Heart right ventricle (tissue), 16 donors: ENCODE measurements at places on chromosomes 13 and 19.

GRCh38 chr19:11504502-11505031 lies 1.1 kb downstream of the ZNF653 start:
- H3K27ac ChIP-seq, result peak overlapping the region; percentile 98
- no peak for DNase-seq
- H3K27me3 ChIP-seq, result no peaks in the 10 kb centered on the region
- H3K36me3 ChIP-seq, result peaks cover 15% of the 10 kb centered on the region
- peaks cover 5% of the 10 kb centered on the region for H3K4me1 ChIP-seq

DNA sequence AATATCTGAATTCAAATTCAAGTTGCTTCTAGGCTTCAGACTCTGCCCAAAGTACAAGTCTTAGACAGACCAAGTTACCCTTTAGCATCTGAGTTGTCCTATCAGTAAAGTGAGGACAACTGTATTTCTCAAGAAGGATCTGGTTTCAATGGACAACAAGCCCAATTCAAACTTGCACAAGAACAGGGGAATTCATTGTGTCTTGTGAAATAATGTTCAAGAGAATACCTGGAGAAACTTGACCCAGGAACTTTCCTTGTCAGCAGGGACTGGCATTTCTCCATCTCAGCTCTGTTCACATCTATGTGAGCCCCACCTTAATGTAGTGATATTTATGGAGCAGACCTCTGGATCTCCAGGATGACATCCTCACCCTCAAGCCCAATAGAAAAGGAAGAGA lies 894.9 kb upstream of the SLC10A2 start:
- no peaks in the 10 kb centered on the region for H3K36me3 ChIP-seq
- no peak for DNase-seq
- H3K27me3 ChIP-seq, result no peaks in the 10 kb centered on the region
- no peak overlapping the region for H3K4me3 ChIP-seq
- no peaks in the 10 kb centered on the region for H3K4me1 ChIP-seq

DNA sequence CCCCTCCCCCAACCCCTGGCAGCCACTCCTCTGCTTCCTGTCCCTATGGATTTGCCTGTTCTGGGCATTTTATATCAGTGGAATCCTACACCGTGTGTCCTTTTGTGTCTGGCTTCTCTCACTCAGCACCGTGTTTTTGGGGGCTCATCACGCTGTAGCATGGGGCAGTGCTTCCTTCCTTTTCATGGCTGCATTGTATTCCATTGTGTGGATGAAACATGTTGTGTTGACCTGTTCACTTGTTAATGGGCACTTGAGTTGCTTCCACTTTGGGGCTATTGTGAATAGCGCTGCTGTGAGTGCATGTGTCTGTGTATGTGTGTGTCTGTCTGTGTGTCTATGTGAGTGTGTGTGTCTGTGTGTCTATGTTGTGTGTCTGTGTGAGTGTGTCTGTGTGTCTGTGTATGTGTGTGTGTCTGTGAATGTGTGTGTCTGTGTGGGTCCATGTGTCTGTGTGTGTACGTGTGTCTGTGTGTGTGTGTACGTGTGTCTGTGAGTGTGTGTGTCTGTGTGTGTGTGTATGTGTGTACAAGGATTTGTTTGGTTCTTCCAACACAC lies 57.2 kb downstream of the AP1M1 start:
- H3K4me1 ChIP-seq, result peaks cover 44% of the 10 kb centered on the region
- no peaks in the 10 kb centered on the region for H3K27me3 ChIP-seq
- no peak overlapping the region for H3K27ac ChIP-seq
- no peak overlapping the region for H3K4me3 ChIP-seq

DNA sequence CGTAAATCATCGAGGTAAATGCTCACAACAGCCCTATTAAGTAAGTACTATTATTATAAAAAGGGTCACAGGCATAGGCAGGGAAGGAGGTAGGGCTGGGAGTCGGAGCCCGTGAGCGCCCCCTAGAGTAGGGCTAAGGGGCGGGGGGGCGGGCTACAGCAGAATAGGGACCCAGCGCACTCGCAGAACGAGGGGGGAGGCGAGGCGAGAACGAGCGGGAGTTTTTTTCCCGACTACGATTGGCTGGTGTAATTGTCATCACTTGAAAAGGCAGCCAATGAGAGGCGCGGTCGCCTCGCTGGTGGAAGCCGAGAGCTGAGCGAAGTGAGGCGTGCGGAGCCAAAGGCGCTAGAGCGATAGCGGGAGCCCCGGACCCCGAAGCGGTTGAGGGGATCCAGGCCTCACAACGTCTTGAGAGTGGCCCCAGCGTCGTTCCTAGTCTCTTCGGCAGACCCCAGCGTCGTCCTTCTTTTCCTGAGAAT lies 24.2 kb downstream of the KEAP1 start:
- H3K4me3 ChIP-seq, result peak overlapping the region; percentile 45
- DNase-seq, result peak; percentile 94
- no peaks in the 10 kb centered on the region for H3K36me3 ChIP-seq
- H3K27me3 ChIP-seq, result no peaks in the 10 kb centered on the region
- peaks cover 5% of the 10 kb centered on the region for H3K4me1 ChIP-seq

DNA sequence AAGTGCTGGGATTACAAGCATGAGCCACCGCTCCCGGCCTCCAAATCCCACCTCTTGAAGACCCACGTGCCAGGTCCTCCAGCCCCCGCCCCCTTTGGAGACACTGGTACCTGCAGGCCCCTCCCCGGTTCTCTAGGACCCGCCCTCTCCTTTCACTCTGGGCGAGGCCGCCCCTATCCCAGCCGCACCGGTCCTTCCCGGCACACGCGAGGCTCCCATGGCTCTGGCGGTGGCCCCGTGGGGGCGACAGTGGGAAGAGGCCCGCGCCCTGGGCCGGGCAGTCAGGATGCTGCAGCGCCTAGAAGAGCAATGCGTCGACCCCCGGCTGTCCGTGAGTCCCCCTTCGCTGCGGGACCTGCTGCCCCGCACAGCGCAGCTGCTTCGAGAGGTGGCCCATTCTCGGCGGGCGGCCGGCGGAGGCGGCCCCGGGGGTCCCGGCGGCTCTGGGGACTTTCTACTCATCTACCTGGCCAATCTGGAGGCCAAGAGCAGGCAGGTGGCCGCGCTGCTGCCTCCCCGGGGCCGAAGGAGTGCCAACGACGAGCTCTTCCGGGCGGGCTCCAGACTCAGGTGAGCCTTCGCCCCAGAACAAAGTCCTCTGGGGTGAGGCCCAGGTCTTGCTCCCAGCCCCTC lies at the start of gene CBLC:
Gene CBLC (plus strand): TSS at position 176 of the 633 bp plus-strand sequence. CDS start 42 bp downstream, at position 218.
- DNase-seq, result no peak
- peaks cover 14% of the 10 kb centered on the region for H3K27me3 ChIP-seq
- no peaks in the 10 kb centered on the region for H3K36me3 ChIP-seq
- H3K4me1 ChIP-seq, result no peaks in the 10 kb centered on the region

- no peak for DNase-seq
- peaks cover 38% of the 10 kb centered on the region for H3K27me3 ChIP-seq
- H3K36me3 ChIP-seq, result no peaks in the 10 kb centered on the region
- H3K4me1 ChIP-seq, result no peaks in the 10 kb centered on the region
Measured at GRCh38 chr19:15871570-15871969, 26.3 kb downstream of the CYP4F2 start.

DNA sequence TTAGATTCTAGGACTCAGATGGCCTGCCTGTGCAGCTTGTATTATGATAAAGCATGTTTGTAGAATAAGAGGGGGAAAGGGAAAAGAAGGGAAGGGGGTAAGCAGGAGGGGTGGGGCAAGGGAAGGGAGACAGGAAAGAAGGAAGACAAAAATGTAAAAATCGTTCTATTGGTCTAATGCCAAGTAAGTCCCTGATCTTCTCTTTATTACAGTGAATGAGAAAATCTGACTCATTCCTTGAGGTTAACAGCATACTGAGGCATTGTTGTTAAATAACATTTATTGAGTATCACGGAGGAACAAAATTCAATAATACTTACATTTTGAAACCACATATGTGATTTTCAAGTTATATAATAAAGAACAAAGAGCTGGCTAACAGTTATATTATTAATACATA lies 1534.7 kb downstream of the OLFM4 start:
- DNase-seq, result no peak
- no peak overlapping the region for H3K4me3 ChIP-seq

DNA sequence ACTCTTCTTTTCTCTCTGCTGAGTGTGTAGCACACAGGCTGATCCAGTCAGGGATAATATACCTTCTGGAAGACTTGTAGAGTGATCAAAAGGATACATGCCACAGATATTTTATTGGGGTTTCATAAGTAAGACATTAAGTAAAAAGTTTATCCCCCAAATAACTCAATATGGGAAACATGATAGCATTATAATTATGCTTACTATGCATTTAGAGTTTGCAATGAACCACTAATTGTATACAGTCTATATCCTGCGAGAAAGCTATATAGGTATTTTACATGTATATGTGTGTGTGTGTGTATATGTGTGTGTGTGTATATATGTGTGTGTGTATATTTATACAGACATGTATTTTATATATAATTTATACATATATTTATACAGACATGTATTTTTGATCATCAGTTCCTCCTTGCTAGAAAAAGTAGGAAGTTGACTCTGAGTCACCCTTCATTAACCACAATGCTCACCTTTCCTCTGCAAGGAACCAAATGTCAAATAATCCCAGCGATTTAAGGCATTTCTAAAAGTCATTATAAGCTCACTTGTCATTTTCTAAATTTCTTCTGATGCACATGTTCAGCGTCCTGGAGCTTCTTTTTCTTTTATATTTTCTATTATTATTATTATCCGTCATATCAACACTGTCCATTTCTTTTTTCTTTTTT lies 312.5 kb upstream of the OBI1 start:
- H3K36me3 ChIP-seq, result no peaks in the 10 kb centered on the region
- no peak overlapping the region for H3K4me3 ChIP-seq
- no peak overlapping the region for H3K27ac ChIP-seq
- no peaks in the 10 kb centered on the region for H3K4me1 ChIP-seq
- DNase-seq, result no peak
- H3K27me3 ChIP-seq, result no peaks in the 10 kb centered on the region

DNA sequence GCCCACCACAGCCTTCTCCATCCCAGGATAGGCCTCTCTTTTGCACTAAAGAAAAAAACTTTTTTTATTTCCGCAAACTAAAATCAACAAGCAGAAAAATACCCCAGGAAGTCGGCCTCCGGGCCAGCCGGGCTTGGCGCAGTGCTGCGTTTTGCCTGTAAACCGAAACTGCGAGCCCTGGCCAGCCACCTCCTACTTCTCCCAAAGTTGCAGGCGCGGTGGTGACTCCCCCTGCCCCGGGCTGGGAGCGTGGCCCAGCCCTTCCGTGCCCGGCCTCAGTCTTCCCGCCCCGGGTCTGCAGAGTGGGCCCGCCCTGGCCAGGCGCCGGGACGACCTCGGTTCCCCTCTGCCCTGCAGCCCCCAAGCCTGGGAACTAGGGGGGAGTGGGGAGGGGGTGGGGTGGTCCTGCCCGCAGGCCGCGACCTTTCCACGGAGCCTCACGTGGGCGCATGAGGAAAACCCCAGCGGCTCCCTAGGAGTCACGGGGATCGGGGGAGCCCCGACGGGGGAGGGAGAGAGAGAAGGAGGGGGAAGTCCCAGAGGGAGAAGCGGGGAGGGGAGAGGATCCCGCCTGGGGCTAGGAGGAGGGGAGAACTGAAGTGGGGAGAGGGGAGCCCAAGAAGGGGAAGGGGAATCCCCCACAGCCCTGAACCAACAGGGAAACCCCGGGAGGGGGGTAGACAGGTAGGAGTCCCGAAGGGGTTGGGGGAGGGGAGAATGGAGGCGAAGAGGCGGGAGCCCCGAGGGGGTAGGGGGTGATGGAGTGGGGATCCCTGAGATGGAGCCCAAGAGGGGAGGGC lies 3.0 kb downstream of the GADD45B start:
- DNase-seq, result peak; percentile 87
- peak overlapping the region; percentile 73 for H3K4me3 ChIP-seq
- peak overlapping the region; percentile 94 for H3K27ac ChIP-seq

DNA sequence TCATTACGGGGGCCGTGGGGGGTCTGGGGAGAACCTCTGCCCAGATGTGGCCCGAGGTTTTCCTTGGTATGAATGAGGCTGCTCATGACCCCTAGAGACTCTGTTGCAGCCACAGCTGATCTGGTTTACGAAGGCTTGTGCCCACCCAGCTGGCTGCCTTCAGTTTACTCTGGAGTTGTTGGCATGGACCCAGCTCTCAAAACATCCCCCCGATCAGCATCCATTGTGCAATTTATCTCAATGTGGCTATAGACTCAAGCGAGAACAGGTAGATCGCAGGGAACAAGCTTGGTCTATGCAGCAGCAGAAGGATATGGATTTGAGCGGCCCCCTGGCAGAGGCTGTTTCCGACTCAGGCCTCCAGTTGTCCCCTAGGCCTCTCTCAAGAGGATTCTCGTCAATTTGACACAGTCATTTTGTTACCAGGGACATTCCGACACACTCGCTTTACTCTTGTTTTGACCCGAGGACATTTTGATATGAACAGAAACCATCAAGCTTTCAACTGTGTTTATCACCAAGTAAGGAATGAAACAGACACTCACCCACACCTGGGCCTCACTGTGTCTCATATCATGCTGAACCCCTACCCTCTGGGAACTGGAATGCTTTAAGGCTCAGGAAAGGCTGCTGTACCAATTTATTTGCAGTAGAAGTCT lies 161.5 kb downstream of the KATNAL1 start:
- DNase-seq, result no peak
- H3K4me1 ChIP-seq, result no peaks in the 10 kb centered on the region
- H3K4me3 ChIP-seq, result no peak overlapping the region
- no peak overlapping the region for H3K27ac ChIP-seq
- no peaks in the 10 kb centered on the region for H3K27me3 ChIP-seq

DNA sequence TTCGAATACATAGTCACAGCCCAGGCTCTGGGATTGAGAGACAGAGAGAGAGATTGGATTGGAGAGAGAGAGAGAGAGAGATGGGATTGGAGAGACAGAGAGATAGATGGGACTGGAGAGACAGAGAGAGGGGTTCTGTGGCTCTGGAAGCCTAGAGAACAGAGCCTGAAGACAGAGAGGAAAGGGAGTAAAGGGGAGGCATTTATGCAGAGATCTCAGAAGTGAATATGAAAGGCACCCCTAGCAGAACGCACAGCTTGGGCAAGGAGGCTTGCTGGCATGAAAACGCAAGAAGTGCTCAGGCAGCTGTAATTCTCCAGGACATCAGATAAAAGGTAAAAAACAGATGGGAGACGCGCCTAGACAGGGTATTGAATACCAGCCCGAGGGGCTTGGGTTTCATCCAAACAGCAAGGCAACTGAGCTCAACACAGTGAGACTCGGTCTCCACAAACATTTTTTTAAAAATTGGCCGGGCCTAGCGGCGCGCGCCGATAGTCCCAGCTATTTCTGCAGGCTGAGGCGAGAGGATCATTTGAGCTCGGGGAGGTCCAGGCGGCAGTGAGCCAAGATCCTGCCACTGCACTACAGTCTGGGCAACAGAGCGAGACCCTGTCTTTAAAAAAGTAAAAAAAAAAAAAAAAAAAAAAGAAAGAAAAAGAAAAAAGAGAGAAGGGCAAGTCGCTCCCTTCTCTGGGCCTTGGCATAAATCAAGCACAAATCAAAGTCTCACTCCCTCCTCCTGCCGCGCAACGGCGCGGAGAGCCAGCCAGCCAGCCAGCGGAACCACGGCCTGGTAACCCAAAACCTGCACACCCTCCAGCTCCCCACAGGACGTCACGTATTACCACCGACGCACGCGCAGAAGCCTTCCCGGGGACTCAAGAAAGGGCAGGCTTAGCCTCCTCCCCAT lies 774 bp upstream of the PPP2R1A start:
- H3K27me3 ChIP-seq, result no peaks in the 10 kb centered on the region
- peaks cover 39% of the 10 kb centered on the region for H3K4me1 ChIP-seq
- peaks cover 18% of the 10 kb centered on the region for H3K36me3 ChIP-seq
- H3K4me3 ChIP-seq, result peak overlapping the region; percentile 55
- no peak for DNase-seq
- peak overlapping the region; percentile 90 for H3K27ac ChIP-seq

GRCh38 chr13:73759434-73759833 lies 374.8 kb downstream of the KLF12 start:
- no peak overlapping the region for H3K4me3 ChIP-seq
- no peaks in the 10 kb centered on the region for H3K27me3 ChIP-seq
- peaks cover 8% of the 10 kb centered on the region for H3K4me1 ChIP-seq
